ENCODE measurements at places on chromosomes 12 and 14.

DNA sequence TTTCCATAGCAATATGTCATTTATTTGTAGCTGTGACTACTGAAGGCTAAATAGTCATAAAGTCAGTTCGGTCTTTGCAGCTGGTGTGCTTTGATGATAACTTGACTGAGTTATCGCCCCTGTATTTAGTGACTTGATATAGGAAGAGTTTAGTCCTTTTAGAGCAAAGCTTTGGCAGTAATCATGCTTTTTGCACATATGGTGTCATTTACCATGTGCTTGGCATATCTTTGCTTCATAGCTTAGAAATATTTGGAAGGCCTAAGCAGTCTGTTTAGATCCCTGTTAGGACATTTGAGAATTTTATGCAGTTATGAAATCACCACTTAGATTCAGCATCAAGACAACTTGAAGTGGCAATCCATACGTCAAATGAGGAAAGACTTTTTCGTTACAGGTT is 31.6 kb downstream of the POLR3B start:
- no peak for DNase-seq

GRCh38 chr12:71400481-71400880 is 39.1 kb upstream of the LGR5 start:
- no peak for DNase-seq

DNA sequence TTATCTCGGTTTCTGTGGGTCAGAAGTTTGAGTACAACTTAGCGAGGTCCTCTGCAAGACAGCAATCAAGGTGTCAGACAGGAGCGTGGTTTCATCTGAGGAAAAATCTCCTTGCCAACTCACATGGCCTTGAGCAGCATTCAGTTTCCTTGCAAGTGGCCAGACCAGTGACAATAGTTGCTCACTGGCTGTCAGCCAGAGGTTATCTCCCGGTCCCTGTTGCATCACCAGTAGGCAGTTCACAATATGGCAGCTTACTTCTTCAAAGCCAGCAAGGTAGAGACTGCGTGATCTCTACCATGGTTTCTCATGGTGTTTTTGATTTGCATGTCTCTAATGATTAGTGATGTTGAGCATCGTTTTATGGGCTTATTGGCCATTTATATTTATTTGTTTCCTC is 143.8 kb upstream of the DAAM1 start:
- no peak for DNase-seq

DNA sequence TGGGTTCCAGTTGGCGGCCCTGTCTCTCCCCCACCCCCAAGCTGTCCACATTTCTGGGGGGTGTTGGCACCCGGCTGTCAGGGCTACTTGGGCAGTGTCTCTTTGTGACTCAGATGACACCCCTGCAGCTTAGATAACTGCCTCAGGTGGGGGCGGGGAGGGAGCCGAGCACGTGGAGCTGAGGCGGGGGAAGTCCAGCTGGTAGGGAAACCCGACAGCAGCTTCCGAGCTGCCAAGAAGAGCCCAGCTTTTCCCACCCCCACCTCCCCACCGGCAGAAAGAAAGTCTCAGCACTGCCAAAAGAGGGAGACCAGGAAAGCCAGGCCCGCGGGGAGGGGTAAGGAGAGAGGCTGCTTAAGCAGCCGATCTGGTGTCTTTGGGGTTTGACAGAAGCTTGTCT is 1.4 kb downstream of the LRTM2 start:
- no peak for DNase-seq

GRCh38 chr14:68655021-68655831 is 137.6 kb downstream of the ZFP36L1 start:
- DNase-seq: no peak

- no peak for DNase-seq
Measured at GRCh38 chr12:109274381-109274780, 34.7 kb downstream of the FOXN4 start.

DNA sequence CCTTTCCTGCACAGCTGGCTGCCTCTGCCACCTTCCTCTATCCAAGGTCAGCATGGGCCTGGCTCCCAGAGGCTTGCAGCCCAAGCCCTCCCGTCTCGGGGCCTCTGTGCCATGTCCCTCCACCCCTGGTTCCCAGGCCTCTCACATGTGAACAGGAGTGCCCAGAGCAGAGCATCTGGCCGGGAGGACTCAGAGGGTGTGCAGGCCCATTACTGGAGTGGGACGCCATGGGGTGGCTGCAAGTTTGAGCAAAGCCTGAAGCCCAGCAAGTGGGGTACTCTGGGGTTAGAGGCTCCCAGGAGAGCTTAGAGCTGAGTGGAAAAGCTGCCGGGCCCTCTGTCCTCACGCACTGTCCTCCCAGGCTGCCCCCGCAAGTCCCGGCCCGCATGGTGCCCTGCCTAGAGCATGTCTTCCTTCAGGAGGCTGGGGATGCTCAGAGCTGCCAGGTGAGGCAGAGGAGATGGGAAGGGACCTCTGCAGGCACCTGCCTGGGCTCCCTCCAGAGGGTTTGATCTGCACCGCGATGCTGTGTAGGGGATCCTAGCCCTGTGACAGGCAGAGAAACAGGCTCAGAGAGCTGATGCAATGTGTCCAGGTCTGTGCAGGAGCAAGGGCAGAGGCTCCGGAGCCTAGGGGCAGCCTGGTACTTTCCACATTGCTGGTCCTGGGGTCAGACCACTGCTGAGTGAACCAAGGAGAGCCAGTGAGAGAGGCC is 39.8 kb downstream of the DIO3 start:
- DNase-seq: no peak

- no peak for DNase-seq
Measured at GRCh38 chr12:99658671-99659349, 11.3 kb downstream of the GARIN6 start.

GRCh38 chr14:23079716-23080115 is 15.2 kb downstream of the ACIN1 start:
- DNase-seq: no peak

Measured in suppressor macrophage (primary cell).